Activated CD8-positive, alpha-beta memory T cell treated with anti-CD3 and anti-CD28 coated beads for 1 hour (primary cell): ENCODE measurements at places on chromosomes 6 and 20.

DNA sequence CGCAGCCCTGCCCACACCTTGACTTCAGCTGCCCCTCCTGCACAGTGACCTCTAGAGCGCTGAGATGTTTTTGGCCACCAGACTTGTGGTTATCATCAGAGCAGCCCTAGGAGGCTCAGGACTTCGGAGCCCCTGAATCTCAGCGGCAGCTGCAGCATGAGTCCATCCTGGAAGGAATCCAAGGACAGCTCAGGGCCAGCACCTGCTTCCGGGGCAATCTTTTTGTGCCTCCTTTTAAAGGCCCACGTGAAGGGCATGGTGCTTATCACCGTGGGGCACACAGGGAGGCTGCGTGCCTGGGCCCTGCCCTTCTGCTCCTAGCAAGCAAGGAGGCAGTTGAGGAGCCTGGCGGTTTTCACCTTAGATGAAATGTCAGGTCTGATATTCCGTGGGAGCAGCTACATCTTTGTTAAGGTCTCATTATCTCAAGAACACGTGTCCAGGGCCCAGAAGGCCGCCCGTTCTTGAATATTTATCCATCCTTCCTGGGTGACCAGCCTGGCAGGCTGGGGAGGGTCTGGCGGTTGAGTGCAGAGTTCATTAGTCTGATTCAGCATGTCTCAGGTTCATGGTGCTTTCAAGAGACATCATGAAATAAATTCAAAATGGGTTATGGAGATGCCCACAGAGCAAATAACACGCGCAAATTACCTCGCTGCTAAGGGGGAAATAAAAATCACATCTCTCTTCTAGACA, 392.4 kb downstream of the TAF4 start:
- no peak for DNase-seq

GRCh38 chr6:12993283-12993898, 276.8 kb downstream of the PHACTR1 start:
- DNase-seq: no peak

GRCh38 chr6:81075974-81076373, 676.5 kb downstream of the TENT5A start:
- no peak for DNase-seq

GRCh38 chr6:136113736-136114173, 136.4 kb downstream of the MTFR2 start:
- DNase-seq: no peak

DNA sequence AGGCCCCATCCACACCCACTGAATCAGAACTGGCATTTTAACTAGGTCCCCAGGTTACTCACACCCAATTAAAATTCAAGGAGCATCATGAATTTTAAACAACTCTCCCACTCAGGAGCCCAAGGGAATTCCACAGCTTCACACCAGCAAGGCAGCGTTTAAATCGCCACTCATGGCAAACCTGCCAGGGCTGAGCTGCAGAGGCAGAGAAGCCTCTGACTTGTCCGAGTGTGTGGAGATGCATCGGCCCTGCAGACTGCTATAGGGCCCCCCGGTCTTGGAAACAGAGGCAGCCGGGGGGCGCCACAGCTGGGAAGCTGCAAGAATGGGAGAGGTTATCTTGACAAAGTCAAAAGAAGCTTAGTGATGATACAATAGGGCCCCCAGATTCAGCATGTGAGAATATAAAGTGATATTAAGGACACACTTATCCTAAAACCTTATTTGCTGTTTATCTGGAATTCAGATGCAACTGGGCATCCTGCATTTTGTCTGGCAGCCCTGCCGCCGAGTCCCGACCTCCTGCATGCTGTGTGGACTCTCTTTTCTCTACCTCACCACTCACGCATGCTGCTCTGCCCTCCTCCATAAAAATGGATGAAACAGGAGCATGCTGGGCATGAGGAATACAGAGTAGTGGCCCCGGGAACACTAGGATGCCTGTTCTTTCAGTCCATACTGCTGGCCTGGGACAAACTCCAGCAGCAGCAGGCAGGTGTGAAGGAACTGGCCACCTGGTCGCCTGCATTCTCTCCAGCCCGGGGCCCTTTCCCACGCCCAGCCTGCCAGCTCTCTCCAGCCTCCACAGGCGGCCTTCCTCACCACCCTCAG, 126.1 kb downstream of the PXDC1 start:
- no peak for DNase-seq
